ENCODE measurements at places on chromosomes 3 and 15.

DNA sequence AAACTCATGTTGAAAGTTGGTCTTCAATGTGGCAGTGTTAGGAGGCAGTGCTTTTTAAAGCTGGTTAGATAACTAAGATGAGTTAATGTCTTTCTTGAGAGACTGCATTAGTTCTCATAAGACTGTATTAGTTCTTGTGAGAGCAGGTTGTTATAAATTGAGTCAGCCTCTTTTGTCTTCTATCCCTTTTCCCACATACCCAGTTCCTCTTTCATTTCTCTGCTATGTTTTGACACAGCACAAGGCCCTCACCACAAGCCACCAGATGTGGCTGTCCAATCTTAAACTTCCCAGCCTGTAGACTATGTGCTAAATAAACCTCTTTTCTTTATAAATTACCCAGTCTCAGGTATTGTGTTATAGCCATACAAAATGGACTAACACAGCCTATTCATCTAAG is 94.6 kb upstream of the SNTN start:
- no peak for DNase-seq

DNA sequence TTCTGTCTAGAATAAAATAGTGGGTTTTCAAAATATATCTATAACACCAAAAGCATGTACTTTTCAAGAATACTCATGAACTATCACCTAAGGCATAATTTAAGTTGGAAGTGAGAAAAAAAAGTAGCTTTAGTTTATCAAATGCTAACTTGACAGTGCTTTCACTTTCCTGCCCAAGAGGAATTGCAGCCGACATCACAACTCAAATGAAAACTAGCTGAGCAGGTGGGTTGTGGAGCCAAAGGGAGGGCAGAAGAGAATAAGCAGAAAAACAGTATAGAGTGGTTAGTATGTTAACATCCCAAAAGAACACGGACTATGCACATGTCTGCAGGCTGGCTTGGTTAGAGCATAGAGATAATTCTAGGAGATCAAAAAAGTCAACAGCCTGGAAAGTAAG is 120.9 kb downstream of the NEDD4 start:
- no peak for DNase-seq

GRCh38 chr3:186152889-186153292 is 44.0 kb upstream of the ETV5 start:
- no peak for DNase-seq

DNA sequence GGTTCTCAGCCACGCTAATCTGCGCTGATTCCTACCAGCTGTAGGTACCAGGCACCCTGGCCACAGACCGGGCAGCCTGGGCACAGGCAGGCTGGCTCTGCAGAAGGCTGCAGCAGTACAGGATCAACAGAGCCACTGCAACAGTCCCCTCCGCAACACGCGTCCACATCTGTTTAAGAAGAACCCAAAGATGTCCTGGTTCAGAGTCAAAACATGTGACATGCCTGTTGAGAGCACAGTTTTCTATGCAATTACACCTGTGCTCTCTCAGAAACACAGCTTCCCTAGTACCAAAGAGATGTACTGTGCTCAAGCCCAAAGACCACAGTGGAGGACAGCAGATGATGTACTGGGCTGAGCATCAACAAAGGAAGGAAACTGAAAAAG is 18.8 kb downstream of the LRIG1 start:
- no peak for DNase-seq

GRCh38 chr3:116342499-116342898 is 102.8 kb downstream of the LSAMP start:
- no peak for DNase-seq

GRCh38 chr3:12395349-12396012 is 88.8 kb upstream of the TSEN2 start:
- DNase-seq = no peak

DNA sequence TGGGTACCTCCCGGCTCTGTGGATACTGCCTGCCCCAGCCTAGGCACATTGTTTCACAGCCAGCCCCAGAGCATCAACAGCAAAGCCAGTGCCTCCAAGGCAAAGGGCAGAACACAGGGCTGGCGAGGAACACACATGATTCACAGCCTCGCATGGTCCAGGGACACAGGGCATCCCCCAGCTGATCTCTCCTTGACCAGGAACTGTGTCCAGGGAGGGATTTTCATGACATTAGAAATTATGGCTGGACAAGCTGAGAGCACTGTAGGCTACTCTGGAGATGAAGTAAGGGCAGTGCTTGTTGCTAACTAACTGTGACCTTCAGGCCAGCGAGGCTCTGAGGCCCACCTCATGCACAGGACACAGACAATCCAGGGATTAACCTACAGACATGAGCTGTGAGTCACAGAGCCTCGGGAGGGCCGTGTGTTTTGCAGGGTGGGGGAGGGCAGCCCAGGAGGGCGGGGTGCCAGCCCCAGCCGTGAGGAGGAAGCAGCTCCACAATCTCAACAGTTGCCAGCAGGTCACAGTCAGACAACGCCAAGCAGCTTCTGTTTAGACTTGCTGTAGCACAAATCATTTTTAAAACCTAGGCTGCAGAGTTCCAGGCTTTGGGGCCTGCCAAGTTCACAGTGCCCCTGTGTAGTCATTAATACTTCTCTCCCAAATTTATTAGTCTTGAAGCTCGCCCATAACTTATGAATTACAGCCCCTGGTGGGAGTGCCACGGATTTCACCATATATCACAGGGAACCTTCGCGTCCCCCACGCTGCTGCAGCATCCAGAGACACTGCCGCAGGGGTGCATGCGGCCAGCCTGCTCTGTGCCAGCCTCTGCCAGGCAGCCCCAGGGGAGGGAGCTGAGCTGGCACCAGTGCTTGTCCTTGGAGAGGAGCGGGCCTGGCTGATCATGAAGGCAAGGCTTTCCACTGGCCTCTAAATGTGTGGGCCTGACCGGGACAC is 114.7 kb downstream of the ETFA start:
- DNase-seq = no peak

- DNase-seq = no peak
Observed at GRCh38 chr3:16807391-16807790, 77.4 kb upstream of the PLCL2 start.

- no peak for DNase-seq
Observed at GRCh38 chr3:184366619-184367289, 5.2 kb downstream of the POLR2H start.

GRCh38 chr3:191301017-191301416 is 28.2 kb upstream of the CCDC50 start:
- no peak for DNase-seq

GRCh38 chr3:62587579-62588031 is 214.3 kb upstream of the FEZF2 start:
- no peak for DNase-seq

- DNase-seq = no peak
Observed at GRCh38 chr15:25793354-25794050, 69.6 kb downstream of the ATP10A start.

DNA sequence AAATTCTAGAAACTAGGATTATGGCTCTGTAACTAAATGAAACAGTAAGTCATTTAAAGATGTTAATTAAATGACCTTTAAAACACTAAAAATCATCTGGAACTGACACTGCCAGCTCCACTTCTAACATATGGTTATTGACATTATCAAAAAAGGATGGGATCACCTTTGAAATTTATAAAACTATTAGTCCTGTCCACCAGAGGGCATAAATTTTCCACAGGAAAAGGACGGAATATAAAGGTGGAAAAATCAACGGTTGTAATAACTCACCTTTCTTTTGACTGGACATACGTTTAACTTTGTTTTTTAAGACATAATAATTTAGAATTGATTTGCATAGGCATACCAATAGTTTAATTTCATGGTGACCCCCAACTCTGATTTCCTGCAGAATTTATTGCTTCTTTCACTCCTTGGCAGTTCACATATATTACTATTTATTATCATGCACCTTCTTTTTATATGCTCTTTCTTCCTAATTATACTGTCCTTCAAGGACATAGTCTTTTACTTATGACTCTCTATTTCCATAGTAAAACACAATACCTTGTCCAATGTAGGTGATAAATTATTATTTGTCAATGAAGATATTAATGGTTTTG is 345.7 kb downstream of the CADM2 start:
- no peak for DNase-seq

DNA sequence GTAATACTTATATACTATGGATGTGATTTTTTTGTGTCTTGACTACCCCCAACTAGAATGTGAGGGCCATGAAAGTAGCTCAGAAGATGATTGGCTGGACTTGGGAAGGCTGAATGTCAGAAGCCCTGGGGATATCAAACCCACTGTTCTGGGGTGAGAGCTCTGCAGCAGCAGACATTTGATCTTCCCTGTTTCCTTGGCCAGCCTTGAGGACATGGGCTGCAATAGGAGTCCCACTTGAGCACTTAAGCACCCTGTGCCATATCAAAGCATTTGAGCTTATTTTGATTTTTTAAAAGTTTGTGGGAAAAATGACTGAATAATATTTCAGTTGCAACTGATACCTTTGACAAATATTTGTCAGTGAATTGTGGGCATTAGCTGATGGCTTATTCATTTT is 21.7 kb downstream of the GTF2E1 start:
- DNase-seq = no peak

- no peak for DNase-seq
Observed at GRCh38 chr15:44536302-44536961, 515 bp upstream of the EIF3J start.

DNA sequence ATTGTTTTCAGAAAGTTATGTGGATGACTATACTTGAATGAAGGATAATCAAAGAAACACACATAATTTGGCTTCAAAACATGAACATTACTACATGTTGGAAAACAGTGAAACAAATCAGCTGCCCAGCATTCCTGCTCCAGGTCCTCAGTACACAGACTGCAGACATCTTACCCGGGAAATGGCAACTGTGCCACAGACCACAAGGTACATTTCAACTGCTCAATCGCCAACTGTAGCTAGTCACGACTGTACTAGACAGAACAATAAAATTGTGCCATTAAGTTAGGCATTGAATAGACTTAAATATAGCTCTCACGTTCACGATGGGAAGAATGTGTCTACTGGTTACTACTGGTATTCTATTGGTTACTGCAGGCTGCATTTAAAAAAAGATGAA is 5.0 kb downstream of the NAA50 start:
- no peak for DNase-seq

DNA sequence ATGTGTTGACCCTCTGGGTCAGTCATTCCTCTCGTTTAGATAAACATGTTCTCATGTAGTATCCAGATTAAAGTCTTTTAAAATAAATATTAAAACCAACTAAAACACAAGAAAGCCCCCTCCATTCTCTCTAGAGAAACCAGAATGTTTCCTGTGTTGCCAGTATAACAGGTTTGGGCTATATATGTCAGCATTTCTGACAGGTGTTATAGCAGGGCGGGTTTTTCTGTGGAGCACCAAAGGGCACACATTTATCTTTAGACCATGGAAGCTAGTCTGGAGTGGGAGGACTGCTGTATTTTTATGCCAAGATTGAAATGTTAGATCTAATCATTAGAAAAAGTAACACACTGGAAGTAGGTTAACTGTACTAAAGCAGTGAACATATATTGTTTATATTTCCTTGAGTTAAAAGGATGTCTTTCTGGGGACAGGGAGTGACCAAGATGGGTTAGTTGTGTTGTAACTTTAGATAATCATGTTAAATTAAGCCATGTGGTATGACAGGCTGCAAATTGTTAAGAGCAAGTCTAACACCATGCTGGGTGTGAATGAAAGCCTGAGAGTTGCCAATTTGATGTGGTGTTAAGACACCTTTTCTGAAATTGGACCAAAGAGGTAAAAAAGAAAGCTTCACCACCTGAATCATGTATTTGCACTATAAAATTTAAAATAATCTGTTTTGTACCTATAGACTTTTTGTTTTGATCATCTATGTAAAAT is 15.6 kb downstream of the KCTD6 start:
- DNase-seq = no peak

DNA sequence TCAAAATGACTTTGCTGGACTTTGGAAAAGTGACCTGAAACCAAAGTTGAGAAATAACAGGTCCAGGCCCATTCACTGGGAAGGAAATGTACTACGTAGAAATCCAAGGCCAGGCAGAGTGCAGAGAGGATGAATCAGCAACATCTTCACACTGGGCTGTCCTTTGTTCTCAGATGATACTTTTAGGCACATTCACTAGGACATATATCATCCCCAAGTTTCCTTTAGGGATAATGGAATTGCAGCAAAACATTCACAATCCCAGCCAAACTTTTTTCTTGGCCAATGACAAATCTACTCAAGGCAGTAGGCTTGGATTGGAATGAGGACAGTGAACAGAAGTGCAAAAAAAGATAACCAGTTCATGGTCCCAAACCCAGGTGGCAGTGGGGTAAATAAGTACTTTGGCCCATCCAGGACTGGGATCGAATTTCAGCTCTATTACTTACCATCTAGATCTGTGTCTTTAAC is 75.1 kb downstream of the CLDN11 start:
- DNase-seq = no peak

- DNase-seq = no peak
Observed at GRCh38 chr15:79009379-79009778, 64.5 kb upstream of the CTSH start.

- DNase-seq = no peak
Observed at GRCh38 chr15:19944261-19944888, 597.2 kb downstream of the GOLGA6L6 start.

- DNase-seq = no peak
Observed at GRCh38 chr15:68599560-68600071, 20.8 kb downstream of the CORO2B start.

- no peak for DNase-seq
Observed at GRCh38 chr15:83322691-83323090, 38.2 kb upstream of the BNC1 start.

GRCh38 chr15:63035977-63036376 is 6.6 kb upstream of the TPM1 start:
- no peak for DNase-seq

DNA sequence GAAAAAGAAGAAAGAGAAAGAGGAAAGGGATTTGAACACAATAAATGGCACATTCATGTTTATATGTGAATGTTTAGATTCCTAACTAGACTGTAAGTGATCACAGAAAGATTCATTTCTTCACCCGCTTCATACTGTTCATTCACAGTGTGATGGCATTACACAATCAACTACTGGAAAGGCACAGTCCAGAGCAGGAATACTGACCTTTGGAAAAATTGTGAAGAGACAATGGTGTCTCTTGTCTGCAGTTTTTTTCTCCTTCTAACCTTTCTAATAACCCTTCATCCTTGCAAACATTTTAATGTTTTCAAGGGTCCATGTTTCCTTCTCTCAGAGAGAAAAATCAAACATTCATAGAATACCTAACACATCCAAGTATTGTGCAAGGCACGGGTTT is 180.9 kb upstream of the SOX14 start:
- DNase-seq = no peak

DNA sequence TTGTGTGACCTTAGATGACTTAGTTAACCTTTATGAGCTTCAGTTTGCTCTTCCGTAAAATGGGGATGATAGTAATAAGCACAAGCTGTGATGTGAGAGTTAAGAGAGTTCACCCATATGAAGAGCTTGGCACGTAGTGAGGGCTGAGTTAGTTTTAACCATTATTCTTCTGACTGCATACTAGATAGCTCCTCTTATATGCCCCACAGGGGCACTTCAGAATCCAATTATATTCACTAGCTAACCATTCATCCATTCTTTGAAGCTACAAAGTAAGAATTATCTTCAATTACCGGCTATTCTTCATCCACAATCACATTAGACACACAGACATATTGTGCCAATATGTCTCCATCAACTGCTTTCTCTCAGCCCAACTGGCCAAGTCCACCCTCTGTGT is 159.0 kb upstream of the STT3B start:
- no peak for DNase-seq

All from activated CD4-positive, CD25-positive, alpha-beta regulatory T cell treated with anti-CD3 and anti-CD28 coated beads, Interleukin-2, amount 50 U/mL, for 16 hours (primary cell).